ENCODE measurements at places on chromosomes 3 and 15.

DNA sequence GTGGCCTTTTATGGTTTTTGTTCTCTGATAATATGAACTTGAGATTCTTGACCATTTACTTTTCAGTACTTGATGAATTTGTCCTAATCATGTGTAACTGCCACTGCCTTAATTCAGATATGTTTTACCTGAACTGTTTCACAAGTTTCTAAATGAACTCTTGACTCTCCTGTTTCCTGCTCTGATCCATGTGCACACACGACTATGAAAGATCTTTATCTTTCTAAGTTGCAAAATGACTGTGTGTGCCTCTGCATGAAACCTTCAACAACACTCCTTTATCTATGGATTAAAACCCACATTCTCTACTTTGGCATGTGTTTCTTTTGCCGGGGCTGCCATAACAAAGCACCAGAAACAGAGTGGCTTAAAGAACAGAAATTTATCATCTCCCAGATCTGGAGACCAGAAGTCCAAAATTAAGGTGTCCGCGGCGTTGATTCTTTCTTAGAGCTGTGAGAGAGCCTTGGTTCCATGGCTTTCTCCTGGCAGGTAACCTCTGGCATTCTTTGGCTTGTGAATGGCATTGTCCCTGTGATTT lies 275.0 kb downstream of the ADAMTSL3 start:
- no peak for DNase-seq

DNA sequence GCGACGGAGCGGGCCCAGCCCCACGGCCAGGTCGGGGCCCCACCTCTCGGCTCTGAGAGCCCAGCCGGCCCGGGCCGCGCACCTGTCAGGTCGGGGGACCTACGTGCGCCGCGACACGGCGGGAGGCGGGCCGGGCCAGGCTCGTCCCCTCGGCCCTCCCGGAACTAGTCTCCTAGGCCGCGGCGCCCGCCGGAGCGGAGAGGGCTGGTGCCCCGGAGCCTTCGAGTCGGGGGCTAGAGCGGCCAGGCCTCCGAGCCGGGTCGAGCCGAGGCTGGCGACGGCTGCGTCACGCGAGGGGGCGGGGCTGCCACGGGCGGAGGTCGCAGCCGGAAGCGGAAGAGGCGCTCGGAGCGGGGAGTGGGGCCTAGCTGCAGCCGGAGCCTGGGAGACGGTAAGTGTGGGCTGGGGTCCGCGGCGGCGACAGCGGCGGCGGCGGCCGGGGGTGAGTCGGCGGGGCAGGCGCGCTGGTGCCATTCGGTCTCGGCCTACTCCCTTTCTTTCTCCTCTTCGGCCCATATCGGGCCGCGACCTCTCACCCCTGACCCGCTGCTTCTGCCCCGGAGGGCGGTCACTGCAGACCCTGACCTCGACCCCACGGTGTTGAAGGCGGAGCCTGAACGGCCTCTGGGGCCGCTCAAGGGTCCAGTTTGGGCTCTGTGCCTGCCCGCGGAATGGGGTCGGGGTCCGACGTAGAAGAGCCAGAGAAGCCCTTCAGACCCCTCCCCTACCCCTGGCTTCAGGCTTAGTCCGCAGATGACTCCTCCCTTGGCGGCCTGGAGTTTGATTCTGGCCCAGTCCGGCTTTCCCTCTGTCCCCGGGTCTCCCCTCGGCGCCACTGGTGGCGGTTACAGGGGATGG lies at the start of gene CLK3:
TSS of gene CLK3 (plus strand) at position 329 of the 858 bp plus-strand sequence. CDS start 3,361 bp downstream, outside the sequence.
- no peak for DNase-seq

DNA sequence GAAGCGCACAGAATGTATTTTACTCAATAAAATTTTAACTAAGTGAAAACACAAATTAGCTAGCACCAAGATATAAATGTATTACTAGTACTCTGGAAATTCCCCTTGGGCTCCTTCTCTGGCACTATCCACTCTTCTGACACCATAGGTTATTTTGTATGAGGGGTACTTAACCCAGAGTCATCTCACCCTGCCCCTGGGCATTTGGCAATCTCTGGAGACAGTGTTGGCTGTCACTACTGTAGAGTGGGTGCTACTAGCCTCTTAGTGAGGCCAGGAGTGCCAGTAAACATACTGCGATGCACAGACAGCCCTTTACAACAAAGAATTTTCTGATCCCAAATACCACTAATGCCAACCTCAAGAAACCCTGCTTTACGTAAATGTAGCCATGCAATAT lies 246.3 kb upstream of the KBTBD8 start:
- DNase-seq: no peak

- DNase-seq: no peak
These were observed 97.5 kb upstream of the STAC start for GRCh38 chr3:36282766-36283165.

DNA sequence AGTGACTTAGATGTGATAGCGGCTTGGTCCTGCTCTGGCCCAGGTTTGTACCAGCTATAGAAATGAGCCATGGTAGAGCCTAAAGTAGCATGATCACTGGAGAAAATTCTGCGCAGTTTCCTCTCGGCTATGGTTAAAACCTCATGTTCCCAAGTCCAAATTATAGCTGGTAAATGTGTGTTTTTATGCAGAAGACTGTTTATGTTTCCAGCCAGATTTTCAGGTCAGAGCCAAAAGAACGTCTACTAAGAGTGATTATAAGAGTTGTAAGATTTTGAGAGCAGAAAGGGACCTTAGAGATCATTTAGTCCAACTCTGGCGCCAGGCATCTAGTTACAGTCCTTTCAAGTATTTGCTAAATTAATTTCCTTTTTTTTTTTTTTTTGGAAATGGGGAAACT lies 333.7 kb downstream of the LPP start:
- DNase-seq: no peak

DNA sequence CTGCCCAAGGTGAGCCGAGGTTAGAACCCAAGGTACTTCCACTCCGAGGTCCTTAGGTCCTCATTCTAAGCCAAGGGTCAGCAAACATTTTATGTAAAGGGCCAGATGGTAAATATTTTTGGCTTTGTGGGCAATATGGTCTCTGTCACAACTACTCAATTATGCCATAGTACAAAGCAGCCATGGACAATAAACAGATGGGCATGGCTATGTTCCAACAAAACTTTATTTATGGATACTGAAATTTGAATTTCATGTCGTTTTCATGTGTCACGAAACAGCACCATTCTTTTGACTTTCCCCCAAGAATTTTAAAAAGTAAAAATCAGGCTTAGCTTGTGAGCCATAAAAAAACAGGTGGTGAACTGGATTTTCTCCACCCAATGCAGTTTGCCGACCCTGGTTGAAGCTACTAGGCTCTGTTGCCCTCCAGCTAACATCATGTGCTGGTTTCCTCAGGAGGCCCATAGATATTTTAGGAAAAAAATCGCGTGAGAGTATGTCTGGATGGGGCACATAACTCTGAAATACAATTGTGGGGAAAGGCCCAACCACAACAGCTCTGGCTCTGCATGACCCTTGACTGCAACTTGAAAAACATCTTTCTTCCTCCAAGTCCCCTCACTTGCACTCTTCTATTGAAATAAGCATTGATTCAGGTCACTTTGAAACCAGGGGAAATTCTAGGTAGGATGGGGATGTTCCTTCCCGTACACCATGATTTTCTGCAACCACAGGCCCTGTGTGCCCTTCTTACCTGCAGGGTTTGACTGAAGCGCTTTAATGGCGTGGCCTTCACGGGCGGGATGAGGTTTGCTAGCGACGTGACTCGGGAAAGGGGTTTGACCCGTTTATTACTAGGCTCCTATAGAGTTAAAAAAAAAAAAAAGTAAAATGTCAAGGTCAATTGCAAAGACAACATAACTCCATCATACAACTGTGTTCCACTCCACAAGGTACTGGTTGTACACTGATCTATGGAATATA lies 28.5 kb downstream of the ARHGEF3 start:
- no peak for DNase-seq

DNA sequence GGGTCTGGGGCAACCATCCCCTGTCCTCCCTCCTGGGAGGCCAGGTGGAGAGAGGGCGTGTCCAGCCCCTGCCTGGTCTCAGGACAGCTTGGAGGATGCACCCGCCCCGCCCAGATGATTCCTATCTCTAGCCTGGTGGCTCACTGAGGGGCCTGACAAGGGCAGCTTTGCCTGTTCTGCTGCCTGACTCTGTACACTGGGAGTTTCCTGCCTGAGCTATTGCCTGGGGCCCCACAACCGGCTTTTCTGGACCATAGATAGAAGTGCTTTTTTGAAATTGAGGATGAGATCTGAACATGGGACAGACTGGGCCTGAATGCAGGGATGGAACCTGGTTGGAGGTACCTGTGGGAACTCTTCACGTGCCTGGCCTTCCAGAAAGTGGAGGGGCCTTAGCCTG lies 751 bp upstream of the PLA2G4E start:
- DNase-seq: no peak

Data from chondrocyte (in vitro differentiated cells).